Mucosa of gallbladder (tissue), 1 donor: ENCODE measurements at places on chromosomes 4 and X. TPM values are rescaled to one million over a fixed set of nuclear protein-coding genes. Genes with fewer than 3 reads are reported as not detected.

DNA sequence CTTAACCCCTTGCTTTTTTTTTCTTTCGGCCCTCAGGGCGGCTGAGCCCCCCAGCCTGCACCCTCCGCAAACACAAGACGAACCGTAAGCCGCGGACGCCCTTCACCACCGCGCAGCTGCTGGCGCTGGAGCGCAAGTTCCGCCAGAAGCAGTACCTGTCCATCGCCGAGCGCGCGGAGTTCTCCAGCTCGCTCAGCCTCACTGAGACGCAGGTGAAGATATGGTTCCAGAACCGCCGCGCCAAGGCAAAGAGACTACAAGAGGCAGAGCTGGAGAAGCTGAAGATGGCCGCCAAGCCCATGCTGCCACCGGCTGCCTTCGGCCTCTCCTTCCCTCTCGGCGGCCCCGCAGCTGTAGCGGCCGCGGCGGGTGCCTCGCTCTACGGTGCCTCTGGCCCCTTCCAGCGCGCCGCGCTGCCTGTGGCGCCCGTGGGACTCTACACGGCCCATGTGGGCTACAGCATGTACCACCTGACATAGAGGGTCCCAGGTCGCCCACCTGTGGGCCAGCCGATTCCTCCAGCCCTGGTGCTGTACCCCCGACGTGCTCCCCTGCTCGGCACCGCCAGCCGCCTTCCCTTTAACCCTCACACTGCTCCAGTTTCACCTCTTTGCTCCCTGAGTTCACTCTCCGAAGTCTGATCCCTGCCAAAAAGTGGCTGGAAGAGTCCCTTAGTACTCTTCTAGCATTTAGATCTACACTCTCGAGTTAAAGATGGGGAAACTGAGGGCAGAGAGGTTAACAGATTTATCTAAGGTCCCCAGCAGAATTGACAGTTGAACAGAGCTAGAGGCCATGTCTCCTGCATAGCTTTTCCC, 3.4 kb downstream of the MSX1 start:
- DNase-seq = no peak

The HGFAC gene
- total RNA-seq = 1.9 TPM

- no peak for DNase-seq
Measured at GRCh38 chrX:70128071-70128470, 5.2 kb upstream of the IGBP1 start.

DNA sequence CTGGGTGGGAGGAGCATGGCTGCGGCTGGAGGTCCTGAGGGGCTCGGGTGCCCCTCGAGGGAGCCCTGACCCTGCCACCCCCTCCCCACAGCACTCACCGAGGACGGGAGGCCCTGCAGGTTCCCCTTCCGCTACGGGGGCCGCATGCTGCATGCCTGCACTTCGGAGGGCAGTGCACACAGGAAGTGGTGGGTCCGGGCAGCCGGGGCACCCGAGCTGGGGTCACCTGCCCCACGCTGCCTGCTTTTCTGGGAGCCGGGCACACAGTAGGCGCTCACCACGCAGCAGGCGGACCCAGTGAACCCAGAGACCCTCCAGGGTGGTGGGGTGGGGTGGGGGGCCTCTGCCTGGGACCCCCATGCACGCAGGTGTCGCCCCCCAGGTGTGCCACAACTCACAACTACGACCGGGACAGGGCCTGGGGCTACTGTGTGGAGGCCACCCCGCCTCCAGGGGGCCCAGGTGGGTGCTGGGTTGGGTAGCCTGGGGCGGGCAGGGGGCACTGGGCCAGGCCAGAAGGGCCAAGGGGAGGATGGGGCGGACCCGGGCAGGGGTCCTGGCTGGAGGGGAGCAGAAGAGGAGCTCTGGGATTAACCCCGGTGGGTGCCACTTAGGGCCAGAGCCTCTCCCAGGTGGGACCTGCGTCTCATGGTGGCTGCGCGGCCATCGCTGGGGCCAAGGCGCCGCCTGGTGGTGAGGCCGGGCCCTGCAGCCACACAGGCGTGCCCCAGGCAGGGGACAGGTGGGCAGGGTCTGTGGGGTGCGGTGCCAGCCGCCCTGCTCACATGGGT, 1.4 kb downstream of the HGFAC start:
- no peak for DNase-seq

DNA sequence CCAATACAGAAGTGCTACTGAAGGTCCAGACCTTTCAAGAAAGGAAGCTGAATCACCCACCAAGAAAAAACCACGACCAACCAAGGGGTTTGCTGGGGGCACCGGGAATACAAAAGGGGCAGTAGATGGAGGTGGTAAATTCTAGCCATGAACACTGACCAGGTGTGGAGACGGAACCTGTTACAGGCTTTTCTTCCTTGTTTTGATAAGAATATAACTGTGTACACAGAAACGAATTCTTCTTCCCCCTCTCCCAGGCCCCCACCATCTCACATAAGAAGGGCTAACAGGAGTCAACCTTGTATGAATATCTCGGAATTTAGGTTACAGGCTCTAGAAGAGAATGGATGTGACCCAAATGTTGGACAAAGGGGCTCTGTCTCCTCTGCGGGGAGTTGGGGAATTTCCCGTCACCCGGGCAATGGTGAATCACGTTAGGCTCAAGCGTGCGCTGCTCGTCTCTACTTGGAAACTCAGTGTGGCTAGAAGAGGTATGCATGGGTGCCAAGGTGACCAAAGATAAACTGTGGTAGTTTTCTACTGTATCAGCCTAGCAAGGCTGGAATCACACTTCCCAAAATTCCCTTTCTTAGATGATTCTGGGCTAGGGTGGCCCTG, 87.0 kb downstream of the AFAP1 start:
- no peak for DNase-seq

DNA sequence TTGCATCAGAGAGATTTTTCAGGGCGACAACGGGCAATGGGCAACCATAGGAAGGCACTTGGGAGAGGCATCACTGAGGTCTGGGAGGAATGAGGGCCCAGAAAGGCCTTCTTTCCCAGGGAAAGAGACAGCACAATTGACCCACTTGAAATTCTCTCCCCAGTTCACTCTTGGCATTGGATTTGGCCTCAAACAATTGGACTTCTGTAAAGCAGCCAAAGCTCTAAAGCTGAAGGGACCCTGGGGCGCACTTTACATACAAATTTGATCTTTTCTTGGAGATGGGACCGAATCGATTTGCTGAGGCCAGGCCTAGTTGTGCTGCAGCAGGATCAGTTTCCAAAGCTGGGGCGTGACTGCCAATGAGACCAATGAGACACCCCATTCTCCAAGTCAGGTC, 3.2 kb downstream of the ARHGAP36 start:
- no peak for DNase-seq

The PLXNB3 gene
- 65.3 TPM for total RNA-seq

- no peak for DNase-seq
Measured at GRCh38 chr4:175953960-175954521, 111.6 kb upstream of the WDR17 start.

GRCh38 chrX:20409991-20410390, 143.3 kb upstream of the RPS6KA3 start:
- DNase-seq = no peak

GRCh38 chr4:2810388-2810787, 17.5 kb downstream of the SH3BP2 start:
- DNase-seq = no peak

The GPR143 gene
- total RNA-seq = 1.8 TPM

The MAGEB1 gene
- not detected for total RNA-seq

DNA sequence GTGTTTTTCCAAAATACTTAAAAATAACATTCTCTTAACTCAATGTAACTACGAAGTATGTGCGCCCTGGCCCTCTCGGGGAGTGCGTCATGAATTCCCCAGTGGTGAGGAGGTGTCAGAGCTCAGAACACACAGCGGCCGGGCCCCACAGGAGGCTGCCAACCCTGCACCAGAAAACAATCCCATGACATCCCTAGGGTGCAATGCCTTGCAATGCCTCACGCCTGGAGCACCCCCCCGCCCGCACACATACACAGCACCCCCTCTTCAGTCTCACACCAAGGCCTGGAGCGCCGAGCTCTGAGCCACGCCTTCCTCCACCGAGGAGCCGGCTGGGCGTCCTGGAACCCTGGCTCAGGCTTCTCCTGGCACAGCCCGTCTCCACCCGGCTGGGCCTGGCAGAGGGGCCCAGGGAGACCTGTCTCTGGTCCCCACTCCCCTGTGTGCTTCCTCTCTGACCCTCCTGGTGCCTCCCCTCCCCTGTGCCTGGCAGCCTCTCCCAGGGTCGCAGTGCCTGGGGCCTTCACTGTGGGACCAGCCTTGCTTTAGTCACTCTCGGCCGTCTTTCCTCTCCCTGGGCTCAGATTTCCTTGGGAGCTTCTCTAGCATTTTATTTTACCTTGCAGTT, 108.2 kb upstream of the ADRA2C start:
- peak; percentile 23 for DNase-seq

DNA sequence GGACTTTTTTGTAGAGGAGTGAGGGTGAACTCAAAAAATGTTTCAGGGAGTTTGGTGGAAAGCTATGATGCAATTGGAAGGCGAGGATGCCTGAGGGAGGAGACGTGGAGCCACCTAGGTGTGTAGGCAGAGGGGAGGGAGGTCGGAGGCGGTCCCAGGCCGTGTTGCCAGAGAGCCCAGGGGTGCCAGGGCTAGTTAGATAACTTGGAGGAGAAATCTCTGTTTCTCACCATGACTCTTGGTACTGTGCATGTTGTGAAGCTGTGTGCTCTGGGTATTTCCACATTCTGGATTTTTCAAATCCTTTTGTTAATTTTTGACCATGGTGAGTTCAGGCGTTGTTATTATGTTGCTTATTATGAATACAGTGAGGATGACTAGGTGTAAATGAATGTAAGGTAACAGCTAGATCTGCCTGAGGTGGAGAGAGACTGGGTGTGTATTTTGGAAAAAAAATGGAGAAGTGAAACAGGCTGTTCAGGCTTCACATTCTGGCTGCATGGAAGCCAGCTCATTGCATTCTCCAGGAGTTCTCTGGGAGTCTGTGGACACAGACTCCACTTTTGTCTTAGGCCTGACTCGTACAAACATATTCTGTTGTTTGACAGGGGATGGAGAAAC, 4.5 kb downstream of the RAB9A start:
- no peak for DNase-seq

The PDE6B gene
- total RNA-seq = 8.6 TPM

GRCh38 chrX:3994315-3994714, 280.9 kb upstream of the PRKX start:
- no peak for DNase-seq

The LRCH2 gene
- 3.9 TPM for total RNA-seq

- no peak for DNase-seq
Measured at GRCh38 chr4:4930677-4931076, 71.2 kb downstream of the MSX1 start.

- peak; percentile 12 for DNase-seq
Measured at GRCh38 chrX:111854556-111855490, 21.2 kb upstream of the TRPC5OS start.

The NDST4 gene
- total RNA-seq = 0.40 TPM

DNA sequence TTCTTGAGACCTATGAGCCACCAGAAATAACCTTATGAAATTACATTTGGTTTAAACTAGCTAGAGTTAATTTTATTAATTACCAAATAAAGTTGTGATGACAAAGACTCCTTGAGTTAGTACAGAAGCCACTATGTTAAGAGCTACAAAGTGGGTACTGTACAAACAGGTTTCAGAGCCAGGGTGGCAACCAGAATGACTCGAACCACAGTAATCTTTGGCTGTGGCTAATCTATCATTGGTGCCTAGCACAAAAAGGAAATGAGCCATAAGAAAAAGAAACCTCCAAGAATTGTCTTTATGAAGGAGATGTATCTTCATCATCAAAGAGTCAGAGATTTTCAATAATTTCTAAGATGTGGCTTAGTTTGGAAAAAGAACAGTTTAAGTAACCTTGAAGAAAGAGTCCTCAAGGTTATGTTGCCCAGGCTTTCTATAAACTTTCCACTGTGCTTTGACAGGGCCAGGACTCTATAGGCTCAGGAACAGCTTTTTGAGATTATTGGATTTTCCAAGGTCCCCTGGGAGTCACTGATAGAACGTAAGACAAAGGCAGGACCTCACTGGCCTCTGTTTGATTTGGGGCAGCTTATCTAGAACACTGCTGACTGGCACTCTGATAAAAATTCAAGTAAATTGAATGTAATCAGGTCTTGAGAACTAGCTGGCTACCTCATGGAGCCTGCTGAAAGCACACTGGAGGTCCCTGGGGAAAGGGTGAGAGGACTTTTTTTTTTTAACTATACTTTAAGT, 777.7 kb downstream of the STIM2 start:
- DNase-seq = no peak

DNA sequence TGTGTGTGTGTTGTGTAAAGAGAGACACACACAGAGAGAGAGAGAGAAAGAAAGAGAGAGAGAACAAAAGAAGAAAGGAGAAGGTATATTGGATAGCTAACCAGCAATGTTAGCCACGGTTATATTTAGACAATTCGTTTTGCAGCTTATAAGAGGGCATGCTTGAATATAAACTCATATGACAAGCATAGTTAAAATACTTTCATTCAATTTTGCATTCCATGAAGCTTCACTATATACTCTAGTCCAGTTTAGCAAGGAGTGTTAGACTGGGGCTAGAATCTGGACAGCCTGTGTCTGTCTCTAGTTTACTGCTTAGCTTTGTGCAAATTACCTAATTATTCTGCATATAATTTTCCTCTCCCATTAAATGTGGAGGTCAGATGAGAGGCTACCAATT, 525.9 kb upstream of the ZFP42 start:
- no peak for DNase-seq

- no peak for DNase-seq
Measured at GRCh38 chr4:176383273-176384077, 63.7 kb downstream of the SPCS3 start.

DNA sequence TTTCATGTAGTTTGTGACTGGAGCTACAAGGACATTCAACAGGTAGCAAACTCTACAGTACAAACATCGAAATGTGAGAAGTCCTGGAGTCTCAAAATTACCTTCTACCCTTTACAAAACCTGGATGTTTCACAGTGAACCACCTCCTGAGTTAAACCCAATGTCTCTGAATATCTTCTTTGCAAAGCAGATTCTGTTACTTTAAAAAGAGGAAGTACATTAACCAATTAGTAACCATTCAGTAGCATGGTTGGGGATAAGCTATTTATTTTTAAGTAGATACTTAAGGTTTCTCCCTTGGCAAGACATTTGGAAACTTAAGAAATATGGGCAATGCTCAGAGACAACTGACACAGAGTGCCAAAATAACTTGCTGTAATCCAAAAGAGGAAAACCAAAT, 371.9 kb upstream of the NWD2 start:
- no peak for DNase-seq

GRCh38 chr4:26218677-26219605, 101.9 kb upstream of the RBPJ start:
- no peak for DNase-seq

DNA sequence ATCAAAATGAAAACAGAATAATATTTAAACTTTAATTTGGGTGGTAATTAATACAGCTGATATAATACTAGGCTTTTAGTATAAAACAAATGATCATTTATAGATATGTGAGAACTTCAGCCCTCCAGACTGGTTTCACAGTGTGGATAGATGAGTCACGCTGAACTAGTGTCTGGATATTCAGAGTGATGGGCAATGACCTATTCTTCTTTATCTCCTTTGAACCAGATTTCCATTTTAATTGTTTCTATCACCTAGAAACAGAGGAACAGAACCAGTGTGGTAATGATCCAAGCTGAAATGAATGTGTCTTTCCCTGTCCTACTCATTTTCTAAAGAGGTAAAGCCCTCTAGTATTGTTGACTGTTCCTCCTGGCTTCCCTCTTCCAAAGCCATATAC, 155.2 kb upstream of the GK2 start:
- no peak for DNase-seq

- DNase-seq = no peak
Measured at GRCh38 chr4:3365326-3365725, 72.5 kb downstream of the RGS12 start.

- DNase-seq = no peak
Measured at GRCh38 chr4:98778206-98778605, 119.8 kb upstream of the TSPAN5 start.
